ENCODE measurements at places on chromosomes 2 and 18. TPM values are rescaled to one million over a fixed set of nuclear protein-coding genes. Genes with fewer than 3 reads are reported as not detected.

DNA sequence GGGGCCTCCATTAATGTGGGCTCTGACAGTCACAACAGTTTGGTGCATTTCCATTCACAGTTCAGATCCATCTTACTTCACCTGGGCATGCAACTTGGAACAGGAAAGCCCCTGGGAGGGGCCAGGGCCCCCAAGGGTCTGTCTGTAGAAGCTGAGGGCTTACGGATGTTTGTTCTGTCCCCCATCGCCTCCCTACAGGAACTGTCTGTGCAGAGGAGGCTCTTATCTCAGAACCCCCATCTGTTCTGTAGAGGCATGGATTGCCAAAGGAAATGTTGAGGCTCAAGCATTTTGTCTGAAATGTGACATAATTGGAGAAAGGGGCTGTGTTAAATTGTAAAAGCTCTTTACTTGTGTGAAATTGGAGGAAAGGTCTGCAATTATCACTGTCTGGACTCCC is 334.3 kb downstream of the CLIP4 start:
- no peak overlapping the region for H3K27ac ChIP-seq
- H3K4me3 ChIP-seq, result no peak overlapping the region
- H3K27me3 ChIP-seq, result no peaks in the 10 kb centered on the region
- no peaks in the 10 kb centered on the region for H3K4me1 ChIP-seq

DNA sequence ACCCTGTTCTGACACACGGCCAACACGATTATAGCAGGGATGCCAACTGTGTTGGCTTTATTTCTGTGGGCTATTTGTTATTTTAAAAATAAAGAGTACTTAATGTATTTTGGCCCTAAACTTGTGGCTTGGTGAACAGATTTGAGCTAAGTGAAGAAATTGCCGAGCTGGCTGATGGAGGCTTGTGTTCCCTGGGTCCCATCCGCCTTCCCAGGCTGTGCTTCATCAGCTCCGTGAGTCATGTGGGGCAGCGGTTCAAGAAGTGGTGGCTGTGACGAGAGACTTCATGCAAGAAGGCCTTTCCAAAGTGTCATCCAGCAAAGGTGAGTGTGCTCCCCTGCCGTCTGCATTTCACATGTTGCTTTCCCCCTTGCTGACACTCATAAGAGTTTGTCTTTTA is 73.6 kb upstream of the NCK2 start:
- H3K4me3 ChIP-seq, result no peak overlapping the region
- no peaks in the 10 kb centered on the region for H3K4me1 ChIP-seq
- no peak for DNase-seq
- H3K36me3 ChIP-seq, result no peaks in the 10 kb centered on the region
- H3K27ac ChIP-seq, result no peak overlapping the region

- peak overlapping the region; percentile 38 for H3K4me3 ChIP-seq
- no peaks in the 10 kb centered on the region for H3K27me3 ChIP-seq
- no peaks in the 10 kb centered on the region for H3K36me3 ChIP-seq
- H3K4me1 ChIP-seq, result peaks cover 52% of the 10 kb centered on the region
Measured at GRCh38 chr2:127415593-127416505, 2.4 kb upstream of the PROC start.

DNA sequence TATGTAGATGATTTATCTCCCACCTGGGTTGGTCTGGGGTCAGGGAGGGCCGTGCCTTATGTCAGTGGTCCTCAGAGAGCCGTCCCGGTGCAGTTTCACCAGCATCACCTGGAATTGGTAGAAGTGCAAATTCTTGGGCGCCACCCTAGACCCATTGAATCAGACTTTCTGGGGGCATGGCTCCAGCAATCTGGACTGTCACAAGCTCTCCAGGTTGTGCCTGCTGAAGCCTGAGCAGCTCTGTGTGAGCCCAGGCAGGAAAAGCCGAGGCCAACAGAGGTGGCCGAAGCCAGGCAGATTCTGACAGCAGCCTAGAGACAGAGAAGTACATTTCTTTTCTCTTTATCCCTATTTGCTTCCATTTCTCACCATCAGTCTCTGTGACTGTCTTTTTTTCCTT is 98.4 kb upstream of the SEC11C start:
- H3K27me3 ChIP-seq, result no peaks in the 10 kb centered on the region
- H3K4me1 ChIP-seq, result no peaks in the 10 kb centered on the region
- no peak for DNase-seq
- H3K36me3 ChIP-seq, result no peaks in the 10 kb centered on the region

- no peak overlapping the region for H3K27ac ChIP-seq
- H3K4me3 ChIP-seq, result no peak overlapping the region
- H3K4me1 ChIP-seq, result no peaks in the 10 kb centered on the region
- DNase-seq, result no peak
- no peaks in the 10 kb centered on the region for H3K36me3 ChIP-seq
Measured at GRCh38 chr2:239688840-239689239, 288.0 kb upstream of the HDAC4 start.

- no peaks in the 10 kb centered on the region for H3K27me3 ChIP-seq
- DNase-seq, result no peak
- no peaks in the 10 kb centered on the region for H3K36me3 ChIP-seq
- no peak overlapping the region for H3K27ac ChIP-seq
Measured at GRCh38 chr18:67109535-67109934, 407.0 kb downstream of the DSEL start.

GRCh38 chr2:36357847-36358659 is 2.5 kb downstream of the CRIM1 start:
- peaks cover 8% of the 10 kb centered on the region for H3K4me1 ChIP-seq
- peak overlapping the region; percentile 63 for H3K4me3 ChIP-seq
- H3K27ac ChIP-seq, result peak overlapping the region; percentile 73
- H3K36me3 ChIP-seq, result no peaks in the 10 kb centered on the region

DNA sequence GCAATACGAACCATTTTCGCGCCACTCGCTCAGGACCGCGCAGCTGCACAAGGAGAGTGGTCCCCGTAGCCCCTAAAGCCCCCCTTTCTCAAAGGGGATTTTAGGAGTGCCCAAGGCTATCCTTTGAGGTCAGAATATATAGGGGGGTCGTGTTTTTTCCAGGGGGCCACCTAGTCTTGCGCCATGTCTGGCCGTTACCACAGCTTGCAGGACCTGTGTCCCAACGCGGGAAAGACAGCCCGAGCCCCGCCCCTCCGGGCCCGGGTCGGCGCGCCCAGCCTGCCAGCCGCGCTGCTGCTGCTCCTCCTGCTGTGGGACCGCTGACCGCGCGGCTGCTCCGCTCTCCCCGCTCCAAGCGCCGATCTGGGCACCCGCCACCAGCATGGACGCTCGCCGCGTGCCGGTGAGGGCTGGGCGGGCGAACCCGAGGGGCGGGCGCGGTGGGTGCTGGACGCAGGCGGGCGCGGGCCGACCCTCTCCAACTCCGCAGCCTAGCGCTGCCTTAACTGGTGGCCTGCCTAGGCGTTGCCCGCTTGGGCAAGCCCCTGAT is at the start of gene CDCA7:
TSS of gene CDCA7 (plus strand) at position 291 of the 550 bp plus-strand sequence. CDS start at position 383, 92 bp downstream.
- DNase-seq, result peak; percentile 39
- peaks cover 26% of the 10 kb centered on the region for H3K27me3 ChIP-seq
- H3K27ac ChIP-seq, result no peak within 1 kb of the TSS
- no peaks in the 10 kb centered on the region for H3K4me1 ChIP-seq
- no peaks in the 10 kb centered on the region for H3K36me3 ChIP-seq

GRCh38 chr2:176561706-176562105 is 292.5 kb downstream of the MTX2 start:
- no peak overlapping the region for H3K4me3 ChIP-seq
- H3K27ac ChIP-seq, result no peak overlapping the region

DNA sequence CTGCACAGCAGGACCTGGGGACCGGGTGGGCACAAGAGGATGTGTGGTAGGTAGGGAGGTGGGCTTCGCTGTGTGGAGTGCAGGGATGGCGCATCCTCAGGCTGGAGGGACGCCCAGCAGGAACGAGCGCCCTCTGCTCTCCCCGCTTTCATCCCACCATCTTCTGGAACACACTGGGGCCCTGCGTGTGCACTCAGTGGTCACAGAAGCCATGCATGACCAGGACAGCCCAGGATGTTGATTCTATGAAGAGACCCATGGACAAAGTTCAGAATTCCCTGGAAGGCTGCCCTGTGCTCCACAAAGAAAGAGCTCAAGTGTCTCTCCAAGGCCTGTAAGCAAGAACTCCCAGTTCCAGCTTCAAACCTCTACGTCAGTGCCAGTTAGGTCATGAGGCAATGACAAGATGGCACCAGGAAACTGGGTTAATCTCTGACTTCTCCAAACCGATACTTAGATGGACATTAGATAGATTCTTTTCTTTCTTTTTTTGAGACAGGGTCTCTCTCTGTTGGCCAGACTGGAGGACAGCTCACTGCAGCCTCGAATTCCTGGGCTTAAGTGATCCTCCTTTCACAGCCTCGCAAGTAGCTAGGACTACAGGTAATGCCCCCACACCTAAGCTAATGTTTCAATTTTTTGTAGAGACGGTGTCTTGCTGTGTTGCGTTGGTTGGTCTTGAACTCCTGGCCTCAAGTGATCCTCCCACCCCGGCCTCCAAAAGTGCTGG is 3.4 kb downstream of the SLC66A2 start:
- peaks cover 56% of the 10 kb centered on the region for H3K4me1 ChIP-seq
- H3K4me3 ChIP-seq, result no peak overlapping the region
- peak overlapping the region; percentile 93 for H3K27ac ChIP-seq

DNA sequence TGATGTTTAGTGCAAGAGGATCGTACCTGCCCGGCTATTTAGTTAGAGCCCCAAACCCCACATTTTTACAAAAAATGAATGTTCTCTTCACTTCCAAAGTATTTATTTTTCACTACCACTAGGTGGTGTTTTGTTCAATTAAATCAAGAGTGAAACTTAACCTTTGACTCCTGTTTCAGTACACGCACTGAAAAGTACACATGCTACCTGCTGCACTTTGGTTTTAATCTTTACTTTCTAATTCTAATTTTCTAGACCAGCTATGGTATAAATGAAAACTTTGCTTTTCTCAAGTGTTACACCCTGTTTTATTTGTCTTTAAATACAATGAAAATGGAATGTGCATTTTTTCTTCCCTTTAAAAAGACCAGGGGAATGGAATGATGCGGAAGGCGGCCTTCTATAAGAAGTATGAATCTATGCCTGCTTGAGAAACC is 31.4 kb upstream of the CHN1 start:
- no peak for DNase-seq
- H3K27ac ChIP-seq, result no peak overlapping the region
- H3K4me1 ChIP-seq, result no peaks in the 10 kb centered on the region
- no peaks in the 10 kb centered on the region for H3K27me3 ChIP-seq

- no peaks in the 10 kb centered on the region for H3K36me3 ChIP-seq
- H3K4me3 ChIP-seq, result no peak overlapping the region
- H3K27me3 ChIP-seq, result no peaks in the 10 kb centered on the region
- DNase-seq, result no peak
Measured at GRCh38 chr18:46297621-46298020, 193.4 kb downstream of the HAUS1 start.

GRCh38 chr2:155645791-155646190 is 686.7 kb downstream of the NR4A2 start:
- H3K4me1 ChIP-seq, result no peaks in the 10 kb centered on the region
- no peak overlapping the region for H3K4me3 ChIP-seq
- H3K27ac ChIP-seq, result no peak overlapping the region

DNA sequence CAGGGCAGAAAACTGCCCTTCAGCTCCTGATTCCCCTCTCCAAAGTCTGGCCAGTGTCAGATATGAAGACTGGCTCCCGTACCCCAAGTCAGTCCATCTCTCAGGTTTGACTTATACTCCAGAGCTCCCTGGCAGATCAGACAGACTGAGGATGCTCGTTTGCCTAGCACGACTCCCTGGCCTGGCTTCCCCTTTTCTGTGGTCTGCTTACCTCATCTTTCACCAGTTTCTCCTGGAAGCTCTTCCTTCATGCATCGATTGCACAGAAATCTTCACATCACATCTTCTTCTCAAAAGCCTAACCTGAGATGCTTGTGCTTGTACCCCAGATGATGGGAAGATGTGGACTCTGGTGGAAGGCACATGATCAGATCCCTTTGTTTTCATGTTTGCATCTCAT is 387.9 kb upstream of the POU3F3 start:
- no peaks in the 10 kb centered on the region for H3K36me3 ChIP-seq
- no peaks in the 10 kb centered on the region for H3K4me1 ChIP-seq

DNA sequence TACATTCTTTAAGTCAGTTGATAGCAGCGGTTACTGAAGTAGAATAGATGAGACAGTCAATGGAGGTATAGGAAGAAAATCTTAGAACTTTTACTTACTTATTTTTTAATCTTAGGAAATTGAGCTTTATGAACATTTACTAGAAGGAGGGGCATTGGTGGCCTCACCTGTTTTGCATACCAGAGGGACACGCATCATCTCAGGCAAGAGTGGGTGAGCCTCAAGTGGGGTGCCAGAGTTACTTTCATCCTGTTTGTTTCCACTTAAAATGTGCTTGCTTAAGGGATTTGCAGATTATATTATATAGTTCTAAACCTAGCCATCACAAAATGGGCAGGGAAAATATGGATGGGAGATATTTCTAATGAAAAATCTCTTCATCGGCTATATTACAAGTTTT is 61.6 kb downstream of the WDR7 start:
- DNase-seq, result no peak
- H3K27ac ChIP-seq, result no peak overlapping the region
- H3K27me3 ChIP-seq, result no peaks in the 10 kb centered on the region

DNA sequence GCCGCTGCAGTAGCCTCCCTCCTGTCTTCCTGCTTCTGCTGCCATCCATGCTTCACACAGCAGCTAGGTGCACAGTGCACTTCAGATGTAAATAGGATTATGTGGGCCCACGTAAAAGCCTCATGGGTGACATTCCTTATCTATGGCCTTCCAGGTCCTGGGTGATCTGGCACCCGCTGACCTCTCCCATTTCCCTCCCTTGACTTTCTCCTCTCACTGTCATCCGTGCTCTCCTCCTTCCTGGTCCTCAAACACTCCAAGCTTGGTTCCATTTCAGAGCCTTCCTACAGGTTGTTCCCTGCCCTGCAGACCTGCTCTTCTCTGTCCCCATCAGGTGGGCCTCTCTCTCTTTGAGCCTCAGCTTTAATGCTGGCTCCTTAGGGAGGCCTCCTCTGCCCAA is 4.0 kb upstream of the SMYD5 start:
- H3K36me3 ChIP-seq, result no peaks in the 10 kb centered on the region
- no peaks in the 10 kb centered on the region for H3K27me3 ChIP-seq
- H3K4me1 ChIP-seq, result no peaks in the 10 kb centered on the region
- no peak for DNase-seq
- no peak overlapping the region for H3K27ac ChIP-seq

MSTN gene
- total RNA-seq, result not detected

ARMC9 gene
- 2.7 TPM for total RNA-seq

SH3RF3 gene
- total RNA-seq, result 0.68 TPM

AKAIN1 gene
- total RNA-seq, result not detected

NGEF gene
- total RNA-seq, result 20.4 TPM

CNRIP1 gene
- 3.3 TPM for total RNA-seq

TSHZ1 gene
- 13.3 TPM for total RNA-seq

CTAGE1 gene
- total RNA-seq, result not detected

TAF4B gene
- total RNA-seq, result 0.43 TPM

TEKT4 gene
- total RNA-seq, result 0.40 TPM

INPP5D gene
- total RNA-seq, result 8.1 TPM

CTDSP1 gene
- total RNA-seq, result 95.9 TPM

Data from right lobe of liver (tissue), 6 donors.